Aorta (tissue), 5 donors: ENCODE measurements at places on chromosomes 2 and 18. TPM values are rescaled to one million over a fixed set of nuclear protein-coding genes. Genes with fewer than 3 reads are reported as not detected.

- no peak for DNase-seq
Observed at GRCh38 chr18:41751161-41751560, 203.9 kb upstream of the PIK3C3 start.

DNA sequence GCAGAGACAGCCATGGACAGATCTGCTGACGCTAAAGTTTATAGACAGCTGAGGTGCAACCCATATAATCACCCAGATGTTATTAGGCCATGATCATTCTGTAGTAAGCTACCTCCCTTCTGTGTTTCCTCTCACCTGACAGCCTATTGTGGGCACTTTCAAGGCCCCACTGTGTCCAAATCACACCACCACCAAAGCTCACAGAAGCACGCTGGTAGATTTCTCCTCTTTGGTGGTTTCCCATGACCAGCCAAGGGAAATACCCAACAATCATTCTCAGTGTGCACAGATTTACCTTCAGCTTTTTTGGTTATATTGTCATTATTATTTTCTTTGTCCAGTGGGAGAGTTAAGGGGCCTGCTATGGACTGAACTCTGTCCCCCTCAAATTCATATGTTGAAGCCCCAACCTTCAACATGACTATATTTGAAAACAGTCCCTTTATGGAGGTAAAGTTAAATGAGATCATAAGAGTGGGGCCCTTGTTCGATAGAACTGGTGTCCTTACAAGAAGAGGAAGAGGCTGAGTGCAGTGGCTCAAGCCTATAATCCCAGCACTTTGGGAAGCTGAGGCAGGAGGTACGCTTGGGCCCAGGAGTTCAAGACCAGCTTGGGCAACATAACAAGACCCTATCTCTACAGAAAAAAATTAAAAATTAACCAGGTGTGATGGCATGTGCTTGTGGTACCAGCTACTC is 74.0 kb upstream of the MSH6 start:
- no peak for DNase-seq

GRCh38 chr2:131520526-131520925 is 7.2 kb upstream of the CCDC74A start:
- no peak for DNase-seq

- DNase-seq = no peak
Observed at GRCh38 chr2:224971214-224971613, 71.1 kb downstream of the DOCK10 start.

- DNase-seq = no peak
Observed at GRCh38 chr2:207805566-207806226, 36.0 kb upstream of the FZD5 start.

- DNase-seq = no peak
Observed at GRCh38 chr2:77101796-77102452, 420.3 kb downstream of the LRRTM4 start.

DNA sequence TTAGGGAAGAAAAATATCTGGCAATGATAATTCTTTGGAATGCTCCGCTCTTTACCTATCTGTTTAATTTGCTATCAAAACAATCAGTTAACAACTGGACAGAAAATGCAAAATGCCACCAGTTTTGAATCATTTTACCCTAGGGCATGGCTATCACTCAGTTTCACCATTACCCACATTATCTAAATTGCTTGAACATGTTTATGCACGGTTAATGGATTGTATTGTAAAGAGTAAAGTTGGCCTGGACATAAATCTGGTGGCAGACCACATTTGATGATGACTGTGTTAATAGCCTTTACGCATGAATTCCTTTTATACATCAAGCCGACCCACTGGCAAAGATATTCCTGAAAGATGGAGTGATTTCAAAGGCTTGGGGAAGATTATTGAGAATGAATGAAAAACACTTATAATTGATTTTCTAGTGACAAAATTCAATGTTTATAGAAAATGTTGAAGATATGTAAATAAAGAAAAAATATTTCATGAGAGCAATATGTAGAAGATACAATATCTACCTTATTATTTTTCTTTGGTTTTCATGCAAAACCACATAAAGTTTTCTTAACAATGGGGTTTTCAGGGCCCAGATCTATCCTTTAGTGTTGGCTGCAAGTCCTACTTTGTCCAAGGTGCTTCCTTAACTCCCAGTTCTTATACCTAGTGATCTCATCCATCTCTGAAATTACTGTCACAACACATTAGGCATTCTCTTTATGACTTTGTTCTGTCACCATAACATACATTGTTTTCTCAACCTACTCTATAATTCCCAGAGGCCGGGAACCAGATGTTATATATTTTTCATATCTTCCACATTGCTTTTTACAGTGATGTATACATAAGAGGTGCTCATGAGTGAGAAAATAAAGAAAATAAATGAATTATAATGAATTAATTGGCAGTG is 265.1 kb downstream of the RIT2 start:
- no peak for DNase-seq

DNA sequence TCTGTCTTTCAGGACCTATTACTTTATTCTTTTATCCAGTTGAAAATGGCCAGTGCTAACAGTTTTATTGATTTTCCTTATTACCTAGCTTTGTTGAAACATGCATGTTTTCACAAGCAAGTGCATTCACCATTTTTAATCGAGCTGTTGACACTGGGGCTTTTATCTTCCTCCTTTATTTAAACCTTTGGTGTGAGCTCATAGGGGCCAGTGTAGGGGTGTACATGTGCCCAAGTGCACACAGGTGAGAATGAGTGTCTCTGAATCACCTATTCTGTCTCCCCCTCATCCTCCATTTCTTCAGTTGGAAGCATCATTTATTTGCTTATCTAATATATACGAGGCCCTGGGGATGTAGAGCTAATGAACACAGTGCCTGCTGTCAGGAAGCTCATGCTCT is 199.1 kb downstream of the PRKCE start:
- no peak for DNase-seq

DNA sequence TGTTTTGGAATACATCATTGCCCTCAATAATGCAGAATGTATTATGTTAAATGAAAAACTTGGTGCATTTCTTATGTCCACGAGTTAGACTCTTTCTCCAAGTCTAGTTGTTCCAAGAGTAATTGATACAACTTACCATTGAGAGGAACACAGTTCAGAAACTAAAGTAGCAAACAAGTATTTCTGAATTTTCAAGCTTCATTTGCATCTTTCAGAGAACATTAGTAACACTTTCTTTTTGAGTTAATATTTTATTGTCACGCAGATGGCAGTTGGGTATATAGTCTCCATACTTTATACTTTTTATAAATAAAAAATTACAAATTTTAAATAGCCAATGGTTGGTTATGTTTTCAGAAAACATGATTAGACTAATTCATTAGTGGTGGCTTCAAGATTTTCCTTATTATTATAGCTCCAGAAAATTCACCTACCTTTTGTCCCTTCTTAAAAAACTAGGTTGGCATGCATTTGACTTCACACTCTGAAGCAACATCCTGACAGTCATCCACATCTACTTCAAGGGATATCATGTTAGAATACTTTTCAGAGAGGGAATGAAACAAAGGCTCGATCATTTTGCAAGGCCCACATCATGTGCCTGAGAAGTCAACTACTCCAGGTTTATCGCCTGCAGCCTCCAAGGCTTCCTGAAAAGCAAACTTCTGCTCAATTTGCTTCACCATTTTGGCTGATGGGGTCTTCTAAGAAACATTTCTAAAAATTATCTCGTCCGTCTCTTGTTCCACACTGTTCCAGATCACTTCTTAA is 29.9 kb downstream of the LYPD6B start:
- no peak for DNase-seq

GRCh38 chr18:54386043-54386442 is 28.3 kb downstream of the C18orf54 start:
- no peak for DNase-seq

- no peak for DNase-seq
Observed at GRCh38 chr2:128786741-128787478, 468.2 kb upstream of the HS6ST1 start.

DNA sequence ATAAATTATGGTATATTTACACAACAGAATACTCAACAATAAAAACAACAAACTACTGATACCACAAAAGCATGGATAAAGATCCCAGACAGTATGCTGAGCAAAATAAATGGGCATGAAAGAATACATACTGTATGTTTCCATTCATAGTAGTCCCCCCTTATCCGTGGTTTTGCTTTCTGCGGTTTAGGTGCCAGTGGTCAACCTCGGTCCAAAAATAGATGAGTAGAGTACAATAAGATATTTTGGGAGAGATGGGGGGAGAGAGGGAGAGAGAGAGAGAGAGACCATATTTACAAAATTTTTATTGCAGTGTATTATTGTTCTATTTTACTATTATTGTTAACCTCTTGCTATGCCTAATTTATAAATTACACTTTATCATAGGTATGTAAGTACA is 21.0 kb upstream of the TGFA start:
- DNase-seq = no peak

DNA sequence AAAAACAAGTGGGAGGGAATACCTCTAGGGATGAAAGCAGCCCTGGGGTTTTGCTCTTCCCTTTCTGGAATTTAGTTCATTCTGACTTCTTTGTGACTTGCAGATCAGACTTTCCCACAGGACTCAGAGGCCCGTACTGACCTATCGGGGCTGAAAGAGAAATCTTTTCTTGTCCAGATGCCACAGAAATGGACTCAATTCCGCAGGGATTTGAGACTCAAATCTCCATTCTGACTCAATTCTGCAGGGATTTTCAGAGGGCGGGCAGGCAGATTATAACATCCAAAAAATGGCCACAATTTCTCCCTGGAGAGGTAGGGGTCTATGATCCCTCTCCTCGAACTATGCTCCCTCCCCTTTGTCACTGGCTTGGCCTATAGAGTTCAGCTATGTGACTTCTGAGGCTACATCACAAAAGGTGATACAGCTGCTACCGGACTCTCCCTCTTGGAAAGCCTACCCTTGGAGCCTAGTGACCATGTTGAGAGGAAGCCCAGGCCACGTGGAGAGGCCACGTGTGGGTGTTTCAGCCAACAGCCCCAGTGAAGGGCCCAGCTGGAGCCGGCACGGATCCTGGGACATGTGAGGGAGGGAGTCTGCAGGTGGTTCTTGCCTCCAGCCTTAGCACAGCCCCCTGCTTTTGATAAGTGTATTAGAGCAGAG is 4.8 kb upstream of the EFHD1 start:
- DNase-seq = no peak

Gene LYPD6
- 0.23 TPM for total RNA-seq

Gene IL36B
- total RNA-seq = not detected

Gene SOWAHC
- 15.0 TPM for total RNA-seq

Gene C2orf66
- total RNA-seq = 0.19 TPM

Gene CNTNAP5
- not detected for total RNA-seq

Gene CDKL4
- total RNA-seq = 0.88 TPM

Gene SALL3
- not detected for total RNA-seq

Gene MBD2
- 74.3 TPM for total RNA-seq

Gene OSR1
- 48.6 TPM for total RNA-seq

Gene RUFY4
- 0.45 TPM for total RNA-seq

Gene KLHL41
- total RNA-seq = 0.87 TPM

Gene ACP1
- total RNA-seq = 49.8 TPM

Gene MSTN
- total RNA-seq = 0.81 TPM

Gene PAIP2B
- 5.4 TPM for total RNA-seq

Gene ERCC3
- 45.5 TPM for total RNA-seq

Gene MEP1B
- not detected for total RNA-seq

Gene KIF3C
- 20.7 TPM for total RNA-seq

Gene FRZB
- 122 TPM for total RNA-seq

Gene ACOXL
- not detected for total RNA-seq
